NCI-H2081 treated with DMSO at 0.1 percent for 48 hours (cell line): ENCODE measurements at places on chromosomes 16 and 17.

- no peak for DNase-seq
Measured at GRCh38 chr17:34389126-34389750, 26.2 kb upstream of the CCL1 start.

DNA sequence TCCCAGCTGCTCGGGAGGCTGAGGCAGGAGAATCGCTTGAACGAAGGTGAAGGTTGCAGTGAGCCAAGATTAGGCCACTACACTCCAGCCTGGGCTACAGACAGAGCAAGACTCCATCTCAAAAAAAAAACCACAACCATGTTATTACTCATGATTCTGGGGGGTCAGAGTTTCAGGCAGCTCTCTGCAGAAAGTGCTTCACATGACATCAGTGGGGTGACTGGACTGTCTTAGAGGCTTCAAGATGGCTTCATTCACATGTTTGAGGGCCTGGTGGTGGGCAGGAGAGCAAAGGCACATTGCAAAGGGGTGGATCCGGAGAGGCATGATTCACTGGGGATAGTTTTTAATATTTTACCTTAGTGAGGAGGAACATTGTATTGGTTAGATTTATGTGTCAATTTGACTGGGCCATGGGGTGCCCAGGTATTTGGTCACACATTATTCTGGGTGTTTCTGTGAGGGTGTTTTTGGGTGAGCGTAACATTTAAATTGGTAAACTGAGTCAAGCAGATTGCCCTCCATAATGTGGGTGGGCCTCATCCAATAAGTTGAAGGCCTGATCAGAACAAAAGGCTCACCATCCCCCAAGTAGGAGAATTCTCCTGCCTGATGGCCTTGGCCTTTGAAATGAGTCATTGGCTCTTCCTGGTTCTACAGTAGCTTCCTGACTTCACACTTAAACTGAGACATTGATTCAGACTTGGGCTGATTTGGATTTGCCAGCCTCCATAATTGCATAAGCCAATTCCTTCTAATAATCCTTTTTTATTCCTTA lies 109.8 kb downstream of the GOSR1 start:
- DNase-seq: no peak

DNA sequence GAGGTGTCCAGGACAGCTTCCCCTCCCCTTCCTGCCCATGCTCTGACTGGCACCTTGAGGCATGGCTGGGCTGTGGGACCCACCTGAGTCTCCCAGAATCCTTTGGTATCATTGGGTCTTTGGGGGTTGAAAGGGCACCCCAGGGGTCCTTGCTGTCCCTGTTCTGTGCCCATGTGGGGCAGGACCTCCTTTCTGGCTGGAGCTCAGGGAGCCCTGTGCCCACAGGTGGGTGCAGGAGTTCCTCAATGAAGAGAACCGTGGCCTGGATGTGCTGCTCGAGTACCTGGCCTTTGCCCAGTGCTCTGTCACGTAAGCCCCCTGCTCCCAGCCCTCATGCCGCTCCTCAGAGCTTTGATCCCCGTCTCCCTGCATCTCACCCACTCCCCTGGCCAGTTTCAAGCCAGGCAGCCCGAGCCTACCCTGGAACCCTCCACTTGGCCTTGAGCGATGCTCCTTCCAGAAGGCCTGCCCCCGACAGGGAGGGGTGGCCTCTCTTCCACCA lies 11.8 kb downstream of the FMNL1 start:
- DNase-seq: no peak

GRCh38 chr16:17259751-17260270 lies 210.9 kb downstream of the XYLT1 start:
- DNase-seq: no peak

GRCh38 chr16:84218176-84218823 lies 21.5 kb downstream of the KCNG4 start:
- DNase-seq: no peak

- peak; percentile 71 for DNase-seq
Measured at GRCh38 chr17:39812466-39812865, 51.6 kb downstream of the IKZF3 start.

- no peak for DNase-seq
Measured at GRCh38 chr16:11392041-11392581, 46.9 kb downstream of the RMI2 start.

DNA sequence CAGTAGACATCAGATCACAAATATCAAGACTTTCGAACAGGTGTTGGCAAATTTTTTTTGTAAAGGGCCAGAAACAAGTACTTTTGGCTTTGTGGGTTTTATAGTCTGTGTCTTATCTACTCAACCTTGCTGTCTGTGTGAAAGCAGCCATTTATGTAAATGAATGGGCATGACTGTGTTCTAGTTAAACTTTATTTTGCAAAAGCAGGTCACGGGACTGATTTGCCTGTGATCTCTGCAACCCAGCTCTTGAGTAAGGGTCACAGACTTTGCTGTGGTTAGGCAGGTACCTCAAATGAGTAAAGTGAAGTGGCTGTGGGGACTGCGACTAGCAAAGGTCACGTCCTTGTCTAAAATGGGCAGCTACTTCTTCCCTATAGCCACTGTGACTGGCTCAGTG lies 136.5 kb downstream of the FTO start:
- DNase-seq: no peak

GRCh38 chr16:81623365-81624102 lies 155.6 kb upstream of the PLCG2 start:
- DNase-seq: no peak

DNA sequence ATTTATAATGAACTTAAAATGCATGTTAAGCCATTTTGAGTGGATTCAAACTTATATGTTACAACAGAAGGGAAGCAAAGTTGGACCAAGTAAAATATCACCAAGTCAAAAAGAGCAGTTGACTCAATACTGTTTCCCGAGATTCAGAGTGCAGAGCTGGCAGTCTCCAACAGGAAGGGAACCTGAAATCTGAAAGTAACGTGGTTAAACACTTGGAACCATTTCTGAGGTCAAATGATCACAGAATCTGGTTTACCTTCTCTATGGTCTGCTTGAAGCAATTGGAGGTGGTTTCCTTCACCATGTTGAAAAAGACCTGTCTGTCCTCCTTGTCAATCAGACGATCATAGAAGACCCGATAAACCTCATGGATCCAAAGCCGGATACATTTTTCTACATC lies 86.5 kb downstream of the LYRM1 start:
- no peak for DNase-seq
